ENCODE measurements at places on chromosomes 13 and 19.

DNA sequence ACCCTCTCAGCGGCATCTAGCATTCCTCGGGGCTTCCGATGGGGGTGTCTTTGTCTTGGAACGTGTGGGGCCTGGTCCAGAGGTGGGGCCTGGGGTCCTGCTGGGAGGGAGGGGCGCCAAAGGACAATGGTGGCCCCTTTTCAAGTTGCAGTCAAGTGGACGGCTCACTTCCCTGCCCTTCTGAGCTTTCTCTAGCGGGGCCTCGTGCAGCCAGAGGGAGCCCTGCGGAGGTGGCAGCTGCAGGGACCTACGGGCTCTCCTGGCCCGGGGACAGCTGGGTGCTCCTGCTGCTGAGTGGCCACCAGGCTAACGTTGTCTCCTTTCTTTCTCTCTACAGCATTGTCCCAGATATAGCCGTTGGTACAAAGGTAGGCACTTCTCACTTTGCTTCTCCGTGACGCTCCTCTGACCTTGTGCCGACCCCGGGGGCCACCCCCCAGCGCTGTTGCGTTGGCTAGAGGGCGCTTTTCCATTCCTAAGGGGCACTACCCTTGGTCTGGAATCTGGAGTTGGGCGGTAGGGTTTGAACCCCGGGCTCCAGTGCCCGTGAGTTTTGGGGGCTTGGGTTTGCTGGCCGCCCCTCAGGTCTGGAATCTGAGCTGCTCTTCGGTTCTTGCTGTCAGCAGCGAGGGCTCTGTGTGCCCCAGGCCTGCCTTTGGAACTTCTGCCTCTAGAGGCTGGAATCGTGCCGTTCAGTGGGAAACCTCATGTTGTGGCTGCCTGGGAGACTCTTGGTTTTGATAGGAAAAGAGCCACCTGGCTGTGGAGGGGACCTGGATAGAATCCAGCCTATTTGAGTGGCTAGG is 2.0 kb downstream of the PTBP1 start:
- no peak for DNase-seq

- DNase-seq: no peak
Observed at GRCh38 chr13:23325191-23325590, 108.3 kb downstream of the SACS start.

DNA sequence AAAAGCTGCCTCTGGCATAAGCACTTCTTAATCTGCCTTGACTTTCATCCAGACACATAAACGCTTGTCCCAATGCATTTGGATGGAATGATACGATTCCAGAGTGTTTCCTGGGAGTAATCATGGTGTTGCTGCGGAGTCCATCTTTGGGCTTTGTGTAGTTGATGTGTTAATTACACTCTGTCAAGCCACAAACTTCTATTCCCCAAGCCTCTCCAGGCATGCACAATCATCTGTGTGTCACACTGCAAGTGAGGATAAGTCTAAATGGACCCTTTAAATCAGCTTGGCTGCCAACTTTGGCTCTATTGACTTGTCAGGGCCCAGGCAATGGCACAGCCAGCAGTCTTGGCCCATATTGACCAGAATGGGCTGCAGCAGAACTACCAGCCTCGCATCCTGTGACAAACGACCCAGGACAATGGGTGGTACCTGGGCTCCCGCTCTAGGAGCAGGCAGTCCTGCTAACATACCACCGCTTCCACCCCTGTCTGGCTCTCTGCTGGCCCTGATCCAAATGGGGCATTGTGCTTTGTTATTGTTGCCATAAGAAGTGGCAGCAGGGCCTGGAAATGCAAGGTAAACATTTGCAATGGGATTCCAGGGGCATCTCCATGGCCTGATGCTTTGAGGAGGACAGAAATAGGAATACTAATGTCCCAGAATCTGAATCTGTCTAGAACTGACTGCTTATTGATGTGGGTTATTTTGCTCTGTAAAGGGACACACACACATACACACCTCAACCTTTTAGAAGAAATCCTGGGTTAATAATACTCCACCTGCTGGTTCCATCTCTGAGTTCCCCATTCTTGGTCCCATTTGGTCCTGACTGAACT is 127.2 kb downstream of the DNAJC15 start:
- no peak for DNase-seq

GRCh38 chr19:34960103-34960805 is 3.8 kb downstream of the ZNF792 start:
- DNase-seq: no peak

GRCh38 chr13:27440408-27440807 is 10.0 kb downstream of the MTIF3 start:
- no peak for DNase-seq

DNA sequence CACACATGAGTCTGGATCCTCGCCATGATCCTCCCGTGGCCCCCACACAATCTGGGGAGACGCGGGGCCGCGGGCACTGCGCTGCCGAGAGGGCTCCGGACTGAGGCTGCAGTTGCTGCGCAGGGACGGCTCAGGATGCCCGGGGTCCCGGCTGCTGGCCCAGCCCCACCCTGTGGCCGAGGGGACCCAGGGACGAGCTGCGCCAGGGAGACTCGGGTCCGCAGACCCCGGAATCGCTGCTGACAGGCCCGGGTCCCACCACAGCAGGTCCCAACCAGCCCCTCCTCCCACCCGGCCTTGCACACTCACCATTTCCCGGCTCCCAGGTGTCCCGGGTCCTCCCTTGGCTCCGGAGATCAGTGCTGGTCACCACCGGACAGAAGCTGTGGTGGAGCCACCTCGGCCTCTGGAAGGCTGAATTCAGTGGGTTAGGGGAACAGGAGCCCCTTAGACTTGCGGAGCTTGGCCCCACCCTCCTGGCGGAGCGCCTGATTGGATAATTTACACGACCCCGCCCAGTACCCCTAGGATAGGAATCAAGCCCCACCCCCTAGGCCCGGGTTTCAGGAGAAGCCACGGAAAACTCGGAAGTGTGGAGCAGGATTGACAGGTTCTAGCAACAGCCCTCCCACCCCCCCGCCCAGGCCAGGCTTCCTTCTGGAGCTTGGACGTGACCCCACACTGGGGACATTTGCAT is 57.4 kb downstream of the ZNF44 start:
- no peak for DNase-seq

DNA sequence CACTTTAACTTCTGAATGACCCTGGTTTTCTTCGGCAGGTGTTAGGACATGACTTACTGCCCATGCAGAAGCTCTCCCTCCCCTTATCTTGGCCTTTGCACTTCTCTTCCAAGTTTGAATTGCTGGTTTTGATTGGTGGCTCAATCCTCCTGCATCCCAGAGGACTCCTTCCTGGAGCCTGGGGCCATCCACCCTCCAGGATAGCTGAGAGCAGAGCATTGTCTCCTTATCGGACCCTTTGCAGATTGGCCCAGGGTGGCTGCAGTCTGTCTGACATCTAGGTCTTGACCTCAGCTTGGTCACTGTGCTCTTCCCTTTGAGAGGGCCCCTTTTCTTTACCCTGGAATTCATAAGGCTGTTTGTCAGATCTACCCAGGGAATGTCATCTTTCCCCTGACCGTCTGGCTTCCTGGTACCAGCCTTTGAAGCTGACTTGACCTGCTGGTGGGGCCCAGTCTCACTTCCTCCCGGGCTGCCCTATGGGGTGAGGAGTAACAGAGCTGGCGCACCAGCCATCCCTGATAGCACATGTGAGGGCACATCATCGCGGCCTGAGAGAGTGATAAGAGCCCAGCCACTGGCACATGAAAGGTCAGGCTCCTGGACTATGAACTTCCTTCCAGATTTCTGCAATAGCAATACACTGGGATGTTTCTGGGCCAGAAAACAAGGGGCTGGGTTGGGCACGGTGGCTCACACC is 172.9 kb upstream of the UBL3 start:
- no peak for DNase-seq

GRCh38 chr19:46492841-46493235 is 2.8 kb downstream of the PNMA8B start:
- no peak for DNase-seq

GRCh38 chr19:58569191-58569942 is 3.8 kb downstream of the MZF1 start:
- DNase-seq: no peak

GRCh38 chr19:38715555-38715954 is 28.7 kb downstream of the CAPN12 start:
- DNase-seq: no peak

- no peak for DNase-seq
Observed at GRCh38 chr19:1764729-1765128, 11.4 kb downstream of the ONECUT3 start.

- no peak for DNase-seq
Observed at GRCh38 chr13:75495938-75496337, 14.0 kb upstream of the TBC1D4 start.

- DNase-seq: no peak
Observed at GRCh38 chr19:54183431-54183830, 5.9 kb downstream of the MBOAT7 start.

DNA sequence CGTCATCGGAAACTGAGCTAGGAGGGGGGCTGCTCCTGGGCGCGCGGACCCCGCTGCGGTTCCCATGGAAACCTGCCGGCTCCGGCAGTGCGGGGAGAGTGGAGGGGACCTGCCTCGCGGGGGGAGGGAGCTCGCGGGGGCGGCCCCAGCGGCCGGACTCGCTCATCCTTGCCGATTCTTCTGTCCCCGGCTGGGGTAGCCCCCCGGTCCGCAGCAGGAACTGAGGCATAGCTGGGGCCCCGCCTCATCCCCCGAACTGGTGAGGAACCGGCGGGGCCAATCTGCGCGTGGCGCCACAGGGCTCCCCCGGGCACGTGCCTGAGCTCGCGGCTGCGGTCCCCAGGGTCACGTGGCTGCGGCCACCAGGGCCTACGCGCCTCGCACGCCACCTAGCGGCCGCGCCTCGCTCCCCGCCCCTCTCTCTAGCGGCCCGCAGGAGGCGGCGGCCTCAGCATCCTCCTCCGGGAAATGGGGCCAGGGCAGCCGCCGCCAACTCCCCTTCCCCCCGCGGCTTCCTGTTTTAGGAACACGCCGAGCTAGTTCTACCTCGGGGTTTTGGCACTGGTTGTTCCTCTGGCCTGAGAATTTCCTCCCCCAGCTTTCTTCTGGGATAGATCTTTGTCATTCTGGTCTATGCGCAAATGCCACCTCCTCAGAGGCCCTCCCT is 1.7 kb upstream of the ELAVL3 start:
- peak; percentile 94 for DNase-seq

DNA sequence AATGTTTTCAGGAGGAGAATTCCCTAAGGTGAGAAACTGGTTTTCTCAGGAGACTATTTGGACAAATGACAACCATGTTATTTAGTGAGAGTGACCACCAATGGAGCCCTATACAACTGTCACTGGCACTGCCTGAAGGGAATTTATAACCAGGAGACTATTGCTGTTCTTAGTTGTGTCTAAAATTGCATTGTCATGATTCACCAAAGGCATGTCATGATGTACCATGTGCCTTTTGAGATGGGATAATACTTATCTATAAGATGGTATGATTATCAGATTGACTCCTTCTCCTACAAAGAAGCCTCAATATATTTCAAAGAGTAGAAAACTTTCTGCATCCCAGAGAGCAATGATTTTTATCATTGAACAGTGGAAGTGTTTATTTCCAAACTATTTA is 739.4 kb upstream of the GPC6 start:
- no peak for DNase-seq

GRCh38 chr19:47381121-47381520 is 32.0 kb downstream of the DHX34 start:
- DNase-seq: no peak

DNA sequence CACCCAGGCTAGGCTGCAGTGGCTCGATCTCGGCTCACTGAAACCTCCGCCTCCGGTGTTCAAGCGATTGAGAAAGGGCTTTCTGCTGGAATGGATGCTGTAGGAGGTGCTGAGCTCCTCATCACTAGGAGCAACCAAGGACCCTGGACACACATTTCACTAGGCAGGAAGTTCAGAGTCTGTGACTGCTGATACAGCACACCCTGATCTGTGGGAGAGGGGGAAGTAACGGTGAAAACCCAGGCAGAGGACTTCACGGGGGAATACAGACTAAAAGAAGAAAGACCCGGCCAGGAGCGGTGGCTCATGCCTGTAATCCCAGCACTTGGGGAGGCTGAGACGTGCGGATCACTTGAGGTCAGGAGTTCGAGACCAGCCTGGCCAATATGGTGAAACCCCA is 11.9 kb upstream of the NOTCH3 start:
- DNase-seq: no peak

DNA sequence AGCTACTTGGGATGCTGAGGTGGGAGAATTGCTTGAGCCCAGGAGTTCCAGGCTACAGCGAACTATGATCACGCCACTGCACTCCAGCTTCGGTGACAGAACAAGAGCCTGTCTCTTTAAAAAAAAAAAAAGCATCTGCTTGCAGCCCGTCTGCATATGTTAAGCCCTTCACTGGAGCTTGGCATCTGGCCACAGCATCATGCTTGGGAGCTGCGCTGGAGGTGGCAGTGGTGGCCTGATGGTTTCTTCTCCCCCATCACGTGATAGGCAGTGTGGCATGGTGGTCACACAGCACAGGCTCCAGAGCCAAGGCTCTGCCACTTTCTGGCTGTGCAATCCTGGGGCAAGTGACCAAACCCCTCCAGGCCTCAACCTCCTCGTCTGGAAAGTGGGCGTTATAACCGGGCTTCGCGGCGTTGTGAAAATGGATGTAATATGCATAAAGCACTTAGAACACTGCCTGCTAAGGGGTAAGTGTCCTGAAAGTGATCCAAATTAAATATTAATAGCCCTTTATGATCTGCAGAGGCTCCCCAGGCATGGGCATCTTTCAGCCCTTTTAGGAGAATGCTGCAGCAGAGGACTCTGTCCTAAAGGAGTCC is 24.4 kb downstream of the MARK4 start:
- no peak for DNase-seq

DNA sequence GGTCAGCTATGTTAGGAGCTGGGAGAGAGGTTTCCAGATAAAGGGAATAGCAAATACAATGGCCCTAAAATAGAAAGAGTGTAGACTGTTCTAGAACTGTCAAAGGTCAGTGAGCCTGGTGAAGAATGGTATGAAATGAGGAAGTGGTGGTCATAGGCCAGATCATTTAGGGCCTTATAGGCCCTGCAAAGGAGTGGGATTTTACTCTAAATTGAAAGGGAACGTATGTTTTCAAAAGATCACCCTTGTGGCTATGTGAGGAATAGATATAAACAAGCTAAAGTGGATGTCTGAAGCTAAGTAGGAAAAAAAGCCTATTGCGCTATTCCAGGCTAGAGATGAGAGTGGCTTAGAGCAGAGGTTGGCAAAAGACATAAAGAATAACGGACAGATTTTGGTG is 70.7 kb upstream of the TDRD3 start:
- DNase-seq: no peak

- DNase-seq: peak; percentile 15
Observed at GRCh38 chr19:38047641-38048040, 140.6 kb downstream of the SIPA1L3 start.

DNA sequence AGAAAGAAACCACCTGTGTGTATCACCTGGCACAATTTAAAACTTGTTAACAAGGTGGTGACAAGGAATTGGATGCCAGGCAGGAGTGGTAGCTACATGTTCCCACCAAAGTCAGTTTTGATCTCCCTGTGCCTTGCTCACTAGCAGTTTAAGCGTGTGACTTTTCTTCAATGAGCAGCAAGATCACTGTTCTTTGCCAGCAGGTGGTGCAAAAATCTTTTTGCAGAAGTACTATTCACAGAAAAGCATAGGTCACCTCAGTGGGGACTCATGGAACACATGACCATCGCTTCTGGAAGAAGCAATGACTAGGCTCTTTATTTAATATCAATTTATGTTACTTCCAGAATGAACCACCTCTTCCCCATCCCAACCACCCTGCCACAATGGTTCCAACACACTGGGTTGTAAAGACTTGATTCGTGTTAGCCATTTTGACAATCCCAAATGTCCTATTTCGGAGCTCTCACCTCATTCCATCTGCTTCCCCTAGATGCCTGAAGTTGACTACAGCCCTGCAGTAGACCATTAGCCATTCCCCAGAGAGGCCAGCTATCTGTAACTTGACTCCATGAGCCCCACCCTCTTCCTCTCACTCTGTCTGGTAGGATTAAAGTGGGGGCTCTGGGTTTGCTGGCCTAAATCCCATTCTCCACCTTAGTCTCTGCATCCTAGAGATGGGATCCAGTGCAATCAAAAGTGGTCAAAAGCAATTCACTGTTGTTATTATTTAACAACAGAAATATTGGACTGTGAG is 59.1 kb upstream of the TNFRSF19 start:
- no peak for DNase-seq
